Activated T-helper 2 cell treated with anti-CD3 and anti-CD28 coated beads, Interferon-gamma antibody, Interleukin-2, Interleukin-4, amounts not matched to agents 10 μg/mL and 5 μg/mL and 100 μg/mL, durations not matched to agents 14 hours and 24 hours and 36 hours (primary cell): ENCODE measurements at places on chromosomes 1 and 21. TPM values are rescaled to one million over a fixed set of nuclear protein-coding genes. Genes with fewer than 3 reads are reported as not detected.

GRCh38 chr1:52520148-52520547, 32.7 kb downstream of the TUT4 start:
- no peak for DNase-seq

GRCh38 chr1:20301463-20302107, 10.9 kb downstream of the VWA5B1 start:
- DNase-seq, result no peak

The GAS5 gene
- 650 and 661 TPM in 2 replicates for total RNA-seq

The HPCAL4 gene
- total RNA-seq, result 0.39 and 0.48 TPM in 2 replicates

The SLC25A24 gene
- 27.5 and 28.0 TPM in 2 replicates for total RNA-seq

DNA sequence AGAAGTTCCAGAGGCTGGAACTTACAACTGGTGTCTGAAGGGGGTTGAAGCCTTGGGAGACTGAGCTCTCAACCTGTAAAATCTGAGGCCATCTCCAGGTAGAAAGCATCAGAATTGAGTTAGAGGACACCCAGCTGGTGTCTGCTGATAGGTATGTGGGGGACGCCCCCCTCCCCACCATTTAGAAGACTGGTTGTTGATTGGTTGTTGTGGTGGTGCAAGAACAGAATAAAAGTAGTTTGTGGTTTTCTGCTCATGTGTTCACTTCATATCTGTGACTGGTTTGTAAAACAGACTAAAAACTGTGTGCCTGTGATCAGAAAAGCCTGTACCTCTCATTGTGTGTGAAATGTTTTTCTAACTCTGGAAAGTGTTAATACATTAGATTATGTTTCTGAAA, 33.2 kb upstream of the PDE4B start:
- no peak for DNase-seq

The MANEAL gene
- total RNA-seq, result 0.94 and 1.1 TPM in 2 replicates

- DNase-seq, result no peak
These were observed 30.6 kb upstream of the HYI start for GRCh38 chr1:43484367-43484766.
